ENCODE measurements at places on chromosomes 3 and 15. TPM values are rescaled to one million over a fixed set of nuclear protein-coding genes. Genes with fewer than 3 reads are reported as not detected.

The SLC22A14 gene
- total RNA-seq, result 1.3 TPM

The ABI3BP gene
- total RNA-seq, result 1.6 TPM

The CX3CR1 gene
- total RNA-seq, result 11.6 TPM

The P2RY14 gene
- 0.31 TPM for total RNA-seq

The ACVR2B gene
- 61.0 TPM for total RNA-seq

The GATM gene
- 128 TPM for total RNA-seq

The CNTN3 gene
- total RNA-seq, result 37.9 TPM

The SMC4 gene
- 78.6 TPM for total RNA-seq

The FBLN2 gene
- 4.1 TPM for total RNA-seq

The PRTG gene
- total RNA-seq, result 7.2 TPM

The CEP70 gene
- total RNA-seq, result 69.5 TPM

The FRMD4B gene
- 110 TPM for total RNA-seq

The OR5K2 gene
- total RNA-seq, result not detected

Measured in parietal lobe (tissue), 2 donors.